ENCODE measurements at places on chromosomes 1 and 21.

GRCh38 chr21:41783476-41784180, 16.8 kb upstream of the RIPK4 start:
- DNase-seq, result no peak

DNA sequence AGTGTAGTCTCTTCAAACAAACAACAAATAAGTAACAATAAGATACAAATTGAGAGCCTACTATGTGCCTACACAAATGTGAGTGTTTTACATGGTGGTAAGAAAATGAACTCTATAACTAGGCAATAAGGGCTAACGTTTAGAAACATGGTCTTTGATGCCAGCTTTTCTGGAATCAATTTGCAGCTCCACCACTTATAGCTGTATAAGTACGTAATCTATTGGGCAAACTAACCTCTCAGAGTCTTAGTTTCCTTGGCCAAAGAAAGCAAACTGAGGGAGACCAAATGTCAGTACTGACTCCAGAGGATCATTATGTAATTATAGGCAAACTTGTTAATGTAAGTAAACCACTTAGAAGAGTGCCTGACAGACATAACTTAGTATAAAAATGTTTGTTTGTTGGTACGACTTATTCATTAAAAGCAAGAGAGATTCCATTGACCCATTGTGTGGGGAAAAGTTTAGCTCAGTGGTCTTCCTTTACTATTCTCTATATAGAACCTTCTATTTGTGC, 59.7 kb downstream of the LBR start:
- DNase-seq, result peak; percentile 14

DNA sequence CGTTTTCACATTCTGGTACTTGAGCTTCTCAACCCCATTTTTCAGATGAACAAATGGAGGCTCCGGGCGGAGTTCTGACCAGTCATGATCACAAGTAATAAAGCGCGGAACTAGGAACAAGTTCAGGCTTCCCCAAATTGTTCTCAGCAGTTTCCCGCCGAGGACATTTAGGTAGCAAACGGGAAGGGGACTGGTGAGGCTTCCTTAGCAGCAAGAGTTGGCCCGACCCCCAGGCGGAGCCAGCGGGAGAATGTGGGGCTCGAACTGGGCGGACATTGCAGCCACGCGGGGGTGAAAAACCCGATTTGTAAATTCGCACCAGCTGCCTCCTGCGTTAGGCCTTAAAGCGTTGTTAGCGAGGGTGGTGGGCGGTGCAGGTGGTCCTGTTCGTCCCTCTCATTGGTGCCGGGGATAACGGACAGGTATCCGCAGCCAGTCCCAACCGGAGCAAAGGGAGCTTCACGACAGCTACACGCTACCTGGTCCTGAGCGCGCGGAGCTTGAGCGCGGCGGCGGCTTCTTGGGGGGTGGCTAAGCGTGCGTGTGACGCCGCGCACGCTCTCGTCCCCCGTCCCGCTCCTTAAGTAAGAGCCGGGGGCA, 15.3 kb downstream of the SEMA6C start:
- peak; percentile 67 for DNase-seq

- no peak for DNase-seq
Observed at GRCh38 chr1:65036570-65037051, 70.3 kb upstream of the JAK1 start.

DNA sequence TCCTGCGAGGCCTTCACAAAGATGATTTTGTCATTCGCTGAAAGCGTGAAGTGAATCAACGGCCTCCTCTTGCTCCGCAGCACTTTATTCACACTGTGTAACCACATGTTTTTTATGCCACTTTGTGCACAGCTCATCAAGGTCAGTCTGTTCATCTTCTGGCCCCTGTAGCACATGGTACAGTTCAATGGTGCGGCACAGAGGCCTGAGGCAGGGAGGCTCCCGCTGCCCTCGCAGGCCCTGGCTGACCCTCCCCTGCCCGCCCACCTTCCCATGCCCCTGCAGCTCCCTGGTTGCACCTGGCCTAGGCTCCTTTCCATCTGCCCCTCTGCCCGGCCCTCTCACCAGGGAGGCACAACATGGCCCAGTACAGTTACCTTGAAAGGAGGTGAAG, 87.5 kb downstream of the CD247 start:
- no peak for DNase-seq

GRCh38 chr1:192889082-192889481, 80.2 kb downstream of the RGS2 start:
- no peak for DNase-seq

DNA sequence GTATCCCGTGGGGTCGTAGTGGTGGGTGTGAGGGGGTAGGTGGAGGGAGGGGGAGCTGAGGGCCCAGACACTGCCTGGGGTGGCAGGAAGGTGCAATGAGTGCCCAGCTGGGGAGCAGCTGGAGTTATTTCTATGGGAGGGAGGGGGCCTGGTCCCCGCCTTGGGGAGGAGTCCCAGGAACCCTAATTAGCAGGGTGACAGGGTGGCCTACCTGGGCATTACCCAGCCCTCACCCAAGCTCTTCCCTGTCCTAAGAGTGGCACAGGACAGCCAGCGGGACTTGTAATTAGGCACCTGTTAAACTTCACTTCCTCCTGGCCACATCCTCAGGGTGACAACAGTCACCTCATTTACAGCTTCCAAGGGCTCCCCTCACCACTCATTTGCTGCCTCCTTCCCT, at the start of gene VSIG8:
VSIG8 (minus strand) TSS at position 101 of the 400 bp plus-strand sequence. CDS start 136 bp downstream, outside the sequence.
- no peak for DNase-seq

GRCh38 chr1:77333501-77333900, 51.7 kb downstream of the AK5 start:
- no peak for DNase-seq

GRCh38 chr1:175034775-175035174, 11.6 kb upstream of the MRPS14 start:
- DNase-seq, result no peak

GRCh38 chr1:226181996-226182714, 4.4 kb downstream of the ACBD3 start:
- peak; percentile 57 for DNase-seq

DNA sequence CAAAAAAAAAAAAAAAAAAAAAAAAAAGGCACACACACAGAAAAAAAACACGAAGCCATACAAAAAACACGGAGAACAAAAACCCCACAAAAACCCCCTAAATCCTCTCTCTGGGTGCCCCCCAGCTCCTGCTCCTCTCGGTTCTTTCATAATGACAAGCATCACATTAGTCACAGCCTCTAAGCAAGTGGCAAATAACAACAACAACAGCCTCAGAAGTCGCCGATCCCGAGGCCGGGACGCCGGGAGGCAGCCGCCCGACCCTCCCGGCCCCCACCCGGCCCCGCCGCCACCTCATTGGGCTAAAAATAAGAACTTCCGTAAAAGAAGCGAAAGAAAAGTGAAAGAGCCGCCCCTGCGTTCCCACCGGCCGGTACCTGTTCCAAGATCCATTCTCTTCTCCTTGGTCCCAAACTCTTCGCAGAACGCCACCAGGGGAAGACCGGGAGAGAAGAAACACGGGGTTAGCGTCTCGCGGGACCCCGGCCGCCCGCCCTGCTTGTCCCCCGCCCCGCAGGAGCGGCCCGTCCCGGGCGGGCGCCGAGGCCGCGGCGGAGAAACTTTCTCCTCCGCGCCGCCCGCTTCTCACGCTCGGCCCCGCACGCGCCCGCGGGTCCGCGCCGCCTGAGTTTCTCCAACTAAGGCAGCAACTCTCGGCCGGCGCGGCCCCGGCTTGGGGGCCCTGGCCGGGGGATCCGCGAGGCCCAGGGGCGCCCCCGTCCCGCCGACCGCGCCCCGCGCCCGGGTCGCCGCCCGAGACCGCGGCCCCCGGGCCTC, 102.8 kb downstream of the CASZ1 start:
- DNase-seq, result no peak

DNA sequence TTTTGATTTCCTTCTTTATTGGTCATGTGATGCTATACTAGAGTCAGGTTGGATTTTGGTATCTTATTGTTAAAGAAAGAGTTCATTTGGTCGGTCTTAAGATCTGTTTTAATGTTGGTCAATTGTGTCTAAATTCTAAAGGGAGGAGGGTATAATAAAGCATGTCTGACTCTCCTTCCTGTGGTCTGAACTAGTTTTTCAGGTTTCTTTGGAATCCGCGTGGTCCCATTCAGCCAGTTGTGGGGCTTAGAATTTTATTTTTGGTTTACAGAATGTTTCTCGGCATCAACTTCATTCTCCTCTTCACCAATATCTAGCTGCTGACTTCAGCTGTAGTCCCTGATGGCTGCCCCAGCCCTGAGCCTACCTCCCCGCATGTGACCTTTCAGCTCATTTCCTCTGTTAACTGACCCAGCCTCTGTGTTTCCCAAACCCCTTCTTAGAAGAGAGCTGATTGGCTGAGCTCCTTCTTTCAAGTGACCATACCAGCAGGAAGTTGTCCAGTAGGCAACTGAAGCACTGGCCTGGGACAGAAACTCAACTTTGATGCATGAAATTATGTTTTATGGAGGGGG, 8.7 kb upstream of the MYOC start:
- DNase-seq, result no peak

- DNase-seq, result no peak
Observed at GRCh38 chr1:44072821-44073220, 41.6 kb upstream of the SLC6A9 start.

DNA sequence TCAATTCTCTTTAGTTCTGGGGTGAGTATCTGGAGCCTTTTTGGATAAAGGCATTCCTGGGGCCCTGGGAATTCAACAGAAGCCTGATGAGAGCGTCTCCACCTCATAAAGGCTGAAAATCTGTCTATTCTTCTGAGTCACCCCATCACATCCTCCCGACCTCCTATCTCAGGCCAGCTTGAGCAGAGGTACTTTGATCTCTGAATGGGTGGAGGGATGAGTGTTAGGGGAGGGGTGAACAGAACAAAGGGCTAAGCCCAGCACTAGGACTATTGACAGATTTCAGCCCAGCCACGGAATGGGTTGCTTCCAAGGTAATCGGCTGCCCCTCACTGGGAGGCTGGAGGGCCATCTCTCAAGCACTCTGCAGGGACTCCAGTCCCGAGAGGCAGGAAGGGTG, 2.5 kb upstream of the MYBPH start:
- no peak for DNase-seq

- DNase-seq, result no peak
Observed at GRCh38 chr1:187010571-187011309, 182.0 kb downstream of the PLA2G4A start.

- DNase-seq, result no peak
Observed at GRCh38 chr1:186772228-186772627, 56.5 kb upstream of the PLA2G4A start.

DNA sequence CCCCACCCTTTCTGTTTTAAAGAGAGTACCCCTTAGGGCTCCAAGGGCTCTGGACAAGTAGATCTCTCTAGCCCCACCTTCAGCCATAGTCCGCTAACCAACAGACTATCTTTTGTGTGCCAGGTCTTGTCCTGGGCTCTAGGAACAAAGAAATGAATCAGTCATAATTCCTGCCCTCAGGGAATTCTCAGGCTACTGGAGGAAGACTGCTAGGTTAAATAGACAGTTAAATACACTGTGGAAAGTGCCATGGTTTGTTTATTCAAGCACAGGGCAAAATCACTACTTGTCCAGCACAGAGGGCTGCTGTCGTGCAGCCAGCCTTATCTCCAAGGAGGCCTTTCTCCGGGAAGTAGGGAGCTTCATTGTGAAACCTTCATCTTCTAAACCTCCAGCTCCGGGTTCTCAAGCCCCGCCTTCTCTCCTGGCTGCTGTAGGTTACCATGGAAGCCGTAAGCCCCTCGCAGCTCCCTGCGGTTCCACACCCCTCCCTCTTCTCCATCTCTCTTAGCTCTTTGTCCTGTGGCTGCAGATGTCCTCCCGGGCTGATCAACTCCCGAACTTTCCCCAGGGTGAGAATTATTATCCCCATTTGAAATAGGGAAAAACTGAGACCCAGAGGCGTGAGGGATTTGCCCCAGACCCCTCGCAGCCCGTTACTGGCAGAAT, 29.8 kb downstream of the SHISAL2A start:
- DNase-seq, result peak; percentile 53

GRCh38 chr21:38244407-38244787, 12.4 kb upstream of the KCNJ15 start:
- no peak for DNase-seq

DNA sequence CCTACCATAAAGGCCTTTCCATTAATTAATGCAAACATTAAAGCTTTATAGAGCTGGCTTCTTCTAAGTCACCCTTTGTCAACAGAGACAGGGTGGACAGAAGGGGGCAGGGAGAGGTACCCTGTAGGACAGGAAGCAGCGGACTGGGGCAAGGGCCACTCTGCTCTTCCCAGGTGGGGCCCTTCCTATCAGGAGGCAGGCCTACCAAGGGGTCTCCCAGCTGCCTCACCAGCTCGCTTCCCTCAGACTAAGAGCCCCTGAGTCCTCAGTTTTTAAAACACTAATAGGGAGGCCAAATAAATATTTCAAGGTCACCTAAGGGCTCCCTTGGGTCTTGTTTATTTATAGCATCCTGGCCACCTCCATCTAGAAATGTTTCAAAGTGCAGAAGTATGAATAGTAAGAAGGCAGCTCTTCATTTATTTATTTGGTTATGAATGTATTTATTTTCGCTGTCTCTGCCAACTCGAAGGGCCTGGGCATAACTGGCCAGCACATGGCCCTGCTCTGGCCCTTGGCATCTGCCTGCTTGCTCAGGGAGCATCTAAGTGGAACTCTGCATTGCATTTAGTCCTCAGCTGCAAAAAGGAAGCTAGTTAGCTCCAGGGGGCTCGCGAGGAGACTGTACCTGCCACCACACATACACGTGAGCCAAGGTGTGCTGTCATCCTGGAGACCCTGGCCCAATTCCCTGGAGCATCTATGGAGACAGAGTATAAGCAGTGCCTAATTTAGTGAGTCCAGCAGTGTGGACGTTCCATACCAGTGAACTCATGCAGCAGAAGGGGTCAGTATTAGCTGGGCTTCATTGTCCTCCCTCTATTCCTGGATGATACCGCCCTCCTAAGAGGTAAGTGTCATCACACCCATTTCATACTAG, 395.1 kb upstream of the VAMP3 start:
- no peak for DNase-seq

DNA sequence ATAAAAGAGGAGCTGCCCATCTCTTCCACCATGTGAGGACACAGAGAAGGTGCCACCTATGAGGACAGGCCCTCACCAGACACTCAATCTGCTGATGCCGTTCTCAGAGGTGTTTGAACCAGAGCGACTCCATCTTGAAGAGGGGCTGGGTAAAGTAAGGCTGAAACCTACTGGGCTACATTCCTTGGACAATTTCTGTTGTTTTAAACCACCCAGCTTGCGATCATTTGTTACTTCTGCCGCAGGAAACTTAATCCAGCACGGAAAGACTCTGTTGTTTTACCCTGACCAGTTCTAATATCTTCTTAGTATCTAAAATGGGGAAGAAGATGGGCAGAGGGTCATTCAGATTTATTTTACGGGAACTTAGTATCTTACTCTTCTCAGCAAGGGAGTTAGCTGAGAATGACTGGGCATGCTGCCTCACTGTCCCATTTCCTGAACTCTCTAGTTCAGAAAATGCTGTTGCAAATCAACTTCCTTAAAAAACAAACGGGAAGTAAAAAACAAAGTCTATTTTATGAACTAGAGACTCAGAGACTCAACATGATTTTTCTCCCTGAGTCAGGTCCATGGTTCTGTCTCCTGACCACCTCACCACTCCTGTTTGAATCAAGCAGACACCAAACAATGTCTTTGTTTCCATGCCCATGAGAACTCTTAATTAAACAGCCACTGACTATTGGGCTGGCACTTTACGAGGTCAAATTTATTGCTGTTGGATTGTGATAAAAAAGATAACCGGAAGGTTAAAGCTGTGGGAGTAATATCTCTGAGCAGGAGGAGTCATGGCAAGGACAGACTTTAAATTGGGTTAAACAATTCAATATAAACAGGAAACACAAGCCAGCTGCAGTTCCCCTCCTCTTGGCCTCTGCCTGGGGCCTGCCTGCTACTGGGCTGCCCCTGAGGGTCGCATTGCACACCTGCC, 23.8 kb upstream of the IFNAR1 start:
- DNase-seq, result no peak

GRCh38 chr1:39331647-39332046, 127.2 kb downstream of the MACF1 start:
- no peak for DNase-seq
